ENCODE measurements at places on chromosomes 2 and 18.

DNA sequence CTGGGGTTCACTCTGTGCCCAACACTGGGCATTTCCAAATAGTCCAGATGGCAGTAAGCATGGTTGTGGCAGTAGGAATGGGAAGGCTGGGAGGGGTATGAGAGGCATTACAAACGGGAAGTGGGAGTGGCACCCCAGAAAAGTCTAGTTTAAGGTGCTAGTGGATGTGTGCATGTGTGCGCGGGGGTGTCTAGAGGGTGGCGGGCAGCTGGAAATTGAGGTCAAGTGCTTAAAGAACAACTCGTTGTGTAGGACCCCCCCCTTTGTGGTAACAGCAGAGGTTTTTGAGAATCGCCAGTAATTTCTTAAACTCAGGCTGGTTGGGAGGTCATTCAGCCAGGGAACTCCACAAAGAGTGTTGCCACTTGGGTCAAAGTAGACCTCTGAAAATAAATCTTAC, 69.9 kb downstream of the RHBDD1 start:
- no peak for DNase-seq
- no peak overlapping the region for H3K4me3 ChIP-seq
- no peak overlapping the region for H3K27ac ChIP-seq
- no peaks in the 10 kb centered on the region for H3K27me3 ChIP-seq

GRCh38 chr2:10774394-10774793, 38.2 kb downstream of the PDIA6 start:
- DNase-seq, result no peak
- H3K4me1 ChIP-seq, result peaks cover 6% of the 10 kb centered on the region
- no peaks in the 10 kb centered on the region for H3K36me3 ChIP-seq
- H3K27me3 ChIP-seq, result no peaks in the 10 kb centered on the region
- H3K4me3 ChIP-seq, result no peak overlapping the region
- peak overlapping the region; percentile 35 for H3K27ac ChIP-seq

- H3K27me3 ChIP-seq, result peaks cover 51% of the 10 kb centered on the region
- no peaks in the 10 kb centered on the region for H3K4me1 ChIP-seq
- H3K27ac ChIP-seq, result no peak within 1 kb of the TSS
- H3K36me3 ChIP-seq, result no peaks in the 10 kb centered on the region
These were observed at the start of gene RAX for GRCh38 chr18:59272891-59273758. Gene RAX (minus strand): TSS chr18:59273454. CDS start chr18:59273206, 248 bp downstream.

DNA sequence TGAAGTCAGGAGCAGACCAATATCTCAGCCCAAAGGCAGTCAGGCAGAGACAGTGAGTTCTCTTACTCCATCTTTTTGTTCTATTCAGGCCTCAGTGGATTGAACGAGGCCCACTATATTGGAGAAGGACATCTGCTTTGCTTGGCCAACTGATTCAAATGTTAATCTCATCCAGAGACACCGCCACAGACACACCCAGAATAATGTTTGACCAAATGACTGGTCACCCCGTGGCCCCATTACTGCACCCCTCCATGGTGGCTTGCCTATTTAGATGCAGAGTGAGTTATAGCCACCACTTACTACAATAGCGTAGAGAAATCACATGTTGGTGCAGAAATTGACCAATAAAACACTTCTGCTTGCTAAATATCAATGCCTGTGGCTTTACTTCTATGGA, 88.1 kb downstream of the HRH4 start:
- H3K27ac ChIP-seq, result no peak overlapping the region
- no peak overlapping the region for H3K4me3 ChIP-seq
- H3K27me3 ChIP-seq, result no peaks in the 10 kb centered on the region
- no peak for DNase-seq
- no peaks in the 10 kb centered on the region for H3K36me3 ChIP-seq

DNA sequence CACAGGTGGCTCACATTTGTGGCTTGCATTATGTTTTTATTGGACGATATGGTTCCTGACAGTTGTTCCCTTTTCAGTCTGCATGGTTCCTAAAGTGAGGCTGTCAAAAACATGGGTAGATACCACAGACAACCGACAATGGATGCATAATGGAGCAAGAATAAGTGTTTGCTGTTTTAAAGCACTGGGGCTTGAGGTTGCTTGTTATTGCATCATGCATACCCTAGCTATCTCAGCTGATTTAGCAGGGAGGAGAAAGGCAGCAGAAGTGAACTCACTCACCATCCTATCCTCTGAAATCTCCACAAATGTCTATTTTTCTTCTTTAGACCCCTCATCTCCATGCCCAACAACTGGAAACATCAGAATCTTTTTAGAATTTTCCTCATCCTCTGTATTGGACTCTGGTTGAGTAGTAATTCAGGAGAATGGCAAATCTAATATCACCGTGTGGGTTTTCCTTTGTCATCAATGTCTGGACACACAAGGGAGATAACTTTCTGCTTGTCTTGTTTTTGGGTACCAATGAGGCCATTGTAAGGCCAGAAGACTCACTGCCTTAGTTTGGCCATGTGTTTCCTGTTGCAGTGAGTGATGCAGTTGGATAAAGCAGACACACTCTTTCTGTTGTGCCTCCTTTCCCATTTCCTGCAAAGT, 46.7 kb downstream of the FBXO48 start:
- no peak overlapping the region for H3K27ac ChIP-seq
- H3K36me3 ChIP-seq, result no peaks in the 10 kb centered on the region
- H3K4me3 ChIP-seq, result no peak overlapping the region

DNA sequence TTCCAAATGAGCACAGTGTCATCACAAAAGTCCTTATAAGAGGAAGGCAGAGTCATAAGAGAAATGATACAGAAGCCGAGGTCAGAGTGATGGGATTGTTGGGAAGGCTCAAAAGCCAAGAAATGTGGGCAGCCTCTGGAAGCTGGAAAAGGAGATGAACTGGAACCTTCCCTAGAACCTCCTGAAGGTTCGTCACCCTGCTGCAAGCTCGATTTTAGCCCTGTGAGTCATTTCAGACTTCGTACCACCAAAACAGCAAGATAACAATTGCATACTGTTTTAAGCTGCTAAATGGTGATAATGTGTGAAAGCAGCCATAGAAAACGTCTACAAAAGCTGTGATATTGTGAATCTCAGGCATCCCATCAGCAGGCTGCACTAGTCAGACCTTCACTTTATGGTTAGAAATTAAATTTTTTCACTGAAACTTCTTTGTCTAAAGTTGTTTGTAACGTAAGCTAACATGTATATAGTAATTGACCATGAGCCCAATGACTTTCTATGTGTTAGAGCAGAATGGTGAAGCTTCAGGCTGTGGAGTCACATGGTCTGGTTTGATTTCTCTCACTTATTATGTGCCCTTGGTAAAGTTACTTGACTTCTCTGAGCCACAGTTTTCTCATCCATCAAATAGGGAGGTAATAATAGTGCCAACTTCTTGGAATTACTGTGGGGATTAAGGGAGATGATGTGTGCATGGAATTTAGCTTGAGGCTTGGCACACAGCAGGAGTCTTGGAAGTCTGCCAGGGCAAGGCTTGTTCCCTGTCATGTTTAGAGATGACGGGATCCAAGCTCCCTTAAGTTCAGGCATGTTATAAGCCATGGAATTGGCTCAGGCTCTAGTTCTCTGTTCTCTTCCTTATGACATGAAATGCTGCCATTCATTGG, 132.0 kb upstream of the CCDC195 start:
- peaks cover 7% of the 10 kb centered on the region for H3K36me3 ChIP-seq
- H3K4me1 ChIP-seq, result peaks cover 19% of the 10 kb centered on the region
- H3K27me3 ChIP-seq, result no peaks in the 10 kb centered on the region
- no peak overlapping the region for H3K4me3 ChIP-seq
- H3K27ac ChIP-seq, result no peak overlapping the region
- peak; percentile 98 for DNase-seq

- no peaks in the 10 kb centered on the region for H3K27me3 ChIP-seq
- H3K4me3 ChIP-seq, result no peak overlapping the region
- no peaks in the 10 kb centered on the region for H3K4me1 ChIP-seq
- H3K36me3 ChIP-seq, result no peaks in the 10 kb centered on the region
- no peak for DNase-seq
These were observed 16.1 kb downstream of the SPP2 start for GRCh38 chr2:234066587-234066986.

DNA sequence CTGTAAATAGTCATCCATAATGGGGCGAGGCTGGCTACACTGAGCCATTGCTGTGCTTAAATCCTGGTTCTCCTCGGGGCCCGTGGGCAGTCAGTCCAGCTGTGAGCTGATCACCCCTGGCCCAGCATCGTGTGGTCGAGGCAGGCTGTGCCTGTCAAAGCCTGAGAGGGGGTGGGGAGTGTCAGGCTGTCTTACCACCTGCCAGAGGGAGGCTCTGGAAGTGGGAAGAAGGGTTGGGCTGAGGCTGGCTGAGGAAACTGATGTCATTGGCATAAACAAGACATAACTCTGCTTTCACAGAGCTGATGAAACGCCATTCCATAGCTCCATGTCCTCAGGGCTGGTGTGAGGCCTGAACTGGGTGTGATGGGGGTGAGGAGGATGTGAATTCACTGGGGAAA, 49.7 kb downstream of the KLHL29 start:
- peak overlapping the region; percentile 16 for H3K27ac ChIP-seq
- peaks cover 17% of the 10 kb centered on the region for H3K36me3 ChIP-seq
- H3K4me1 ChIP-seq, result peaks cover 22% of the 10 kb centered on the region
- no peak overlapping the region for H3K4me3 ChIP-seq
- no peaks in the 10 kb centered on the region for H3K27me3 ChIP-seq

DNA sequence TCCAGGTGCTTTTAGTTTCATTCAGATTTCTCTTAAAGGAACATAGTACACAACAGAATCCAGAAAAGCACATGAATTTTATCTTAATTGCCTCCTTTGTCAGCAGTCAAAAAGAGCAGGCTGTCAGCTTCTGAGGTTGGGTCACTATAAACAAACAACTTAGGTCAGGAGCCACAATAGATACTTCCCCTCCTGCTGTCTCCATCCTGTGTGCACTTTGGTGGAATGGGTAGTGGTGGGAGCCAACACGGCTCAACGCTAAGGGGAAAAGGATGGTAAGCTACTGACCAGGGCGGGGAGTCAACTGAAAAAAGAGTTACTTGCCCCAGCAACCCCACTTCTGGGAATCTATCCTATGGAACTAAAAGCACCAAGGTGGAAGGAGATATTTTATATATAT, 121.9 kb downstream of the PAX3 start:
- no peaks in the 10 kb centered on the region for H3K36me3 ChIP-seq
- H3K27ac ChIP-seq, result no peak overlapping the region
- H3K4me1 ChIP-seq, result no peaks in the 10 kb centered on the region
- no peak overlapping the region for H3K4me3 ChIP-seq
- DNase-seq, result no peak
- H3K27me3 ChIP-seq, result peaks cover 79% of the 10 kb centered on the region
